ENCODE measurements at places on chromosomes 7 and 10. TPM values are rescaled to one million over a fixed set of nuclear protein-coding genes. Genes with fewer than 3 reads are reported as not detected.

- no peak for DNase-seq
These were observed 20.2 kb downstream of the PDZD8 start for GRCh38 chr10:117355072-117355471.

The POM121L12 gene
- not detected for total RNA-seq

GRCh38 chr10:43647576-43647975 lies 1.1 kb downstream of the ZNF32 start:
- DNase-seq: no peak

The AKR1D1 gene
- total RNA-seq: not detected

The NFKB2 gene
- 47.0 TPM for total RNA-seq

GRCh38 chr10:104339469-104340110 lies 1.3 kb upstream of the ITPRIP start:
- DNase-seq: no peak

DNA sequence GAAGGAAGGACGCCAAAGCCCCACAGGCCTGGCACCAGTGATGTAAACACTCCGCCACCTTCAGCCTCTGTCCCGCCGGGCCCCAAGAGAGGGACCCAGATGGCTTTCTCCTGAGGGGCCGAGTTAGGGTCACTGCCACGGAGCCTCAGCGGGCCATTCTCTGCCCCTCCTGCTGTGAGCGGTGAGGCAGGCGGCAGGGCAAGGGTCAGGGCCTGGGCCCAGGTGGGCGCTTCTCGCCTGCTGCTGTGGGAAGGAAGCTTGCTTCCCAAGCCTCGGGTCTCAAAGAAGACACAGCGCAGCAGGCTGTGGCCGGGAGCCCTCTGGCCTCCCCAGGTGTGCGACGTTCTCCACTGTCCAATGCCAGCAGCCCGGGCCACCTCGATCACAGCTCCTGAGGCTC lies 84.8 kb downstream of the PROSER2 start:
- no peak for DNase-seq

DNA sequence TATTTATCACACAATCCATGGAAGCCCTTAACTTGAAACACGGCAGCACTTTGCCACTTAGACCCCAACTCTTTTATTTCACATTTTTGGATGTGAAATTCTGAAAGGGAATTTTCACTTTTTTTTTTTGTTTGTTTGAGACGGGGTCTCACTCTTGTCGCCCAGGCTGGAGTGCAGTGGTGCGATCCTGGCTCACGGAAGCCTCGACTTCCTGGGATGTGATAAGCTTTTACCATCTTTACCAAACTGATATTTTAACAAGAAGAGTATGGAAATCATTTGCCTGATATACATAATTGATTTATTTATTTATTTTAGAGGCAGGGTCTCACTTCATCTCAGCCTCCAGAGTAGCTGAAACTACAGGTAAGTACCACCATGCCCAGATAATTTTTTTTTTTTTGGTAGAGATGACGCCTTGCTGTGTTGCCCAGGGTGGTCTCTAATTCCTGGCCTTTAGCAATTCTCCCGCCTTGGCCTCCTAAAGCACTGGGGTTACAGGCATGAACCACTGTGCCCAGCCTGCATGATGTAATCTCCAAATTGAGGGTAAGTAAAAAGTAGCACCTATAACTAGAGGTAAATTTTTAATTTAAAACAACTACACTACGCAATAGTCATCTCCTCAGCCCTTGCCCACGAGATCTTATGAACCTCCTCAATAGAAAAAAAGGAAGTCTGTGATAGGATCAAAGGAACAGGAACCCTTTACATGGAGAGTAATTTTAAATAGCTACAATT lies 180.7 kb upstream of the KLF14 start:
- DNase-seq: no peak

Data from esophagus muscularis mucosa (tissue), 4 donors.